ENCODE measurements at places on chromosomes 4 and X.

GRCh38 chr4:42453612-42454011 is 56.3 kb downstream of the SHISA3 start:
- no peak for DNase-seq

GRCh38 chrX:13257223-13258051 is 62.4 kb downstream of the ATXN3L start:
- DNase-seq, result no peak

DNA sequence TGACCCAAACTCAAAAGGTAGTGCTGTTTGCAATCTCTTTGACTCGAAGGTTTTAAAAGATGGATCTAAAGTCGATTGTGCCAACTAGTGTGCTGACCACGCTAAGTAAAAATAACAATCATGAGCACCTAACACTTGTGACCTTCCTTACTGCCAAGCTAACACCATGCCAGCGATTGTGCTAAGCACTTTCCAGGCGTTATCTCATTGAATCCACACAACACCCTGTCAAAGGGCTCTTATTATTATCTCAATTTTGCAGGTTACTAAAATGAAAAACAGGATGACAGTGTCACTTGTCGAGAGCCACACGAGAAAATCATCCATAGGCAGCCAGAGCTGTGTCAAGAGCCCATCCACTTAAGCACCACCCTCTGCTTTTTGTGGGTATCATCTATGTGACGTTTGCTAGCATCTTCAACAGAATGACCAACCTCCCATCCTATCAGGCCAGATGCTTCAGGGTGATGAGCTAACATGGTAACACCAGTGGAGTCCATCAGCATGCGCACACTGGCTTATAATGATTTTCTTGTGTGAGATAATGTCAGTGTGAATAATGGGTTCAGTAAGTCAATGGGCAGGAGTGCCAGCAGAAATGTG is 893 bp upstream of the GAB3 start:
- no peak for DNase-seq

DNA sequence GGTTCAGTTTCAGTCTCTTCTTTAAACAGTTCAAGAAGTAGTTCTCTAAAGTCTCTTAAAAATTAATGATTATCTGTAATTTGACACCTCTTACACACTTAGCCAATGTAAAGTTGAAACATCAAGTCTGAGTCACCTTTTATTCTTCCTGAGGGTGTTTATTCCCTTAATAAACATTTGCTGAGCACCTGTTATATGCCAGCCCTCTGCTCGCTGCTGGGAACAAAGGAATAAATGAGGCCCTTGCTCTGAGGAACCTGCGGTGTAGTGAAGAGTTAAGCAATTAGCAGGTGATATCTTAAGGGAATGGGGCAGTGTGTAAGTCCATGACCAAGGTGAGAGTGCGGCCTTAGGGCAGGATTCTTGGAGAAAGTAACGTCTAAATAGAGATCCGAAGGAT is 5.2 kb upstream of the NDNF start:
- DNase-seq, result no peak

GRCh38 chr4:13641084-13641483 is 13.6 kb upstream of the BOD1L1 start:
- no peak for DNase-seq

GRCh38 chr4:163110442-163110841 is 56.2 kb downstream of the NAF1 start:
- DNase-seq, result no peak

DNA sequence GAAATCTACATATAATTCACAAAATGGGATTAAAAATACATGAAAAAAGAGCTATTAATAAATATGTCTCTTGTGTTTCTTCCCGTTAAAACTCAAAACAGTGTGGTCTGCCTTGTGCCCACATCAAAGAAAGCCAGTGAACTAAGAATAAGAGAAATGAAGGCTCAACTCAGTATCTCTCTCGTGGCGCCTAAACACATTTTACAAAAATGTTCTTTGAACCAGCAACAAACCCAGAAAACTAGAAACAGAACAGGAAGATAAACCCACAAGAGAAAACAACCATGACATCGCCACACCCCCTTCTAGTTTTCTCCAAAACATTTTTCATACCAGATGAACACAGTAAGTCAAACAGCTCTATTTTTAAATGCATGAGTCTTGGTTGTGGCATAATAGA is 130.1 kb downstream of the DCHS2 start:
- DNase-seq, result no peak

- DNase-seq, result no peak
These were observed 40.2 kb downstream of the ADH7 start for GRCh38 chr4:99394896-99395295.

- DNase-seq, result no peak
These were observed 28.2 kb downstream of the NELFA start for GRCh38 chr4:1980561-1981041.

- no peak for DNase-seq
These were observed 55.2 kb downstream of the AREG start for GRCh38 chr4:74499986-74500781.

DNA sequence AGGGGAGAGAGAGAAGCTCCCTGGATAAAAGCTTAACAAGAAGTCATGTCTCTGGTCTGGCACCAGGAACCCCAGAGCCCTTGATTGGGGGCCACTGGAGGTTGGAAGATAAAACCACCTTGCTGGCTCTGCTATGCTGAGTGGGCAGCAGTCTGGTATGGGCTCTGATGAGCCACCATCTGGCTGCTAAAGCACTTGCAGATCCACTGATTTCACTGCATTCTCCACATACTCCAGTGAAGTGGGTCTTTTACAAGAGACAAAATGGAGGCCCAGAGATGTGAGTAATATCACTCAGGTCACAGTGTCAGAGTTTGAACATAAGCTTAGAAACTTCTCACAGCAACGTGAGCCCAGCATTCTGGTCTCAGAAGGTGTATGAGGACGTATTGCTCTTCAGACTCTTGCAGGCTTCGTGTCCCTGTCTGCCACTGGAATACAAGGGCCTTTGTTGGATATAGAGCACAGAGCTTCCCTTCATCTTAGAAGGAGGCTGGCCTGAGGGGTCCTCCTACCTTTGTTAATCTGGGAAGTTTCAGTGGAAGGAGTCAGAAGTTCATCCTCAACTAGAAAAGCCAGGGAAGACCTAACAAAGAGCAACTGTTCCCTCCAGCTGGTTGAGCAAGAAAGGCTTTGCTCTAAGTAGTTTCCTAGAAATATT is 11.8 kb downstream of the CLDN2 start:
- no peak for DNase-seq

DNA sequence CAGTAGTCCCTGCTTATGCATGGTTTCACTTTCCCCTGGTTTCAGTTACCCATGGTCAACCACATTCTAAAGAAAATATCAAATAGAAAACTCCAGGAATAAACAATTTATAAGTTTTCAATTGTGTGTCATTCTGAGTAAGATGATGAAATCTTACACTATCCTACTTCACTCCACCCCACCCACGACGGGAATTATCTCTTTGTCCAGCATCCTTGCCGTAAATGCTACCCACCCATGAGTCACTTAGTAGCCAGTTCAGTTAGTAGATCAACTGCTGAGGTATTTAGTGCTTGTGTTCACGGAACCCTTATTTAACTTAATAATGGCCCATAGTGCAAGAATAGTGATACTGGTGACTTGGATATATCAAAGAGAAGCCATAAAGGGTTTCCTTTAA is 91.4 kb downstream of the KLHL13 start:
- DNase-seq, result no peak

- no peak for DNase-seq
These were observed 672 bp upstream of the C1QTNF7 start for GRCh38 chr4:15427161-15427560.

- DNase-seq, result no peak
These were observed 6.9 kb downstream of the G3BP2 start for GRCh38 chr4:75666299-75666698.

DNA sequence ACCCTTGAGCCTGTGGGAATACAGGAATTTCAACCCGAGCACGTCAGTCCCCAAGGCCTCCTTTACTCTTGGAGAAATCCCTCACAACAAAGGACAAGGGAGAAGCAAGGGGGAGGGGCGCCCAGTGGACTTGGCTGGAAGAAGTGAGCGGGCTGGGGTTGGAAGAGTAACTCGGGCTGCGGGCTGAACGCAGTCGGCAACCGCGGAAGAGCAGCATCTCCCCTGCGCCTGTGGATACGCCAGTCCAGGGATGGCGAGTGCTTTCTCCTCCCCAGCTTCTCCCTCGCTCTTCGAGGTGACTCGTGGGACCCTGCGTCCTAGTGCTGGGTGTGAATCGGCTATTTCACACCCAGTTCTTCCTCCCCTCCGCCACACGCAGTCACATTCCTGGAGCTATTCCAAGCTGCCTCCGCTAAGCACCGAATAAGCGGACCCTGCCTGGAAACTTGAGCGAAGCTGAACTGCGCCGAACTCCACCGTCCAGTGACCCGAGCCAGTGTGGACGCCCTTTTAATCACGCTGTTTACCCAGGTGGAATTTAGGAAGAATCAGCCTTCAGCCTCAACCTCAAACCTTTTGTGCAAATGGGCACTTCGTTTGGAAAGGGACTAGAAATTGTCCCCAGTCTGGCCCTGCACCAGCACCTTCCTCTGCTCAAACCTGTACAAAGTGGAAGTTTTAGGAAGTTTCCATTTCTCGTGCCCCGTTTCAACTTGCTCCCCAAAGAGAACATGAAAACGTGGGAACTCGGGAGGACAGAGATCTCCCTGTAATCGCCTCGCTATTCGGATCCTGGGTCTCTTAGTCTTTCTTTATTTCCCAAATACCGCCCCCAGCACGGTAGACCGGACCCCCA is 64.3 kb upstream of the WDR17 start:
- DNase-seq, result peak; percentile 28

DNA sequence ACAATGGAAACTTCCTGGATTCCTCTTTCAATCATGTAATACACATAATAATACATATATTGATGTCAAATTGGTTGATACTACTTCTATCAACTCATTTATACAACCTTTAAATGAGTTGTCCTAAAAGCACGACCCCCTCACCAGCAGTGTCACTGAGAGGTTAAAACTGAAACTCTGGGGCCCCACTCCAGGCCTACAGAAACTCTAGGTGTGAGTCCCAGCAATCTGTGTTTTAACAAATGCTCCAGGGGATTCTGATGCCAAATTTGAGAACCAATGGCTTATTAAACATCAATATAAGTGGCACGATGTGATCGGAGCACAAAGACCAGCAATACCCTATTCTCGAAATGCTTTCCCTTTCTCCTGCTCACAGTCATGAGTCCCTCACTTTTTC is 47.9 kb downstream of the ATP8A1 start:
- no peak for DNase-seq

DNA sequence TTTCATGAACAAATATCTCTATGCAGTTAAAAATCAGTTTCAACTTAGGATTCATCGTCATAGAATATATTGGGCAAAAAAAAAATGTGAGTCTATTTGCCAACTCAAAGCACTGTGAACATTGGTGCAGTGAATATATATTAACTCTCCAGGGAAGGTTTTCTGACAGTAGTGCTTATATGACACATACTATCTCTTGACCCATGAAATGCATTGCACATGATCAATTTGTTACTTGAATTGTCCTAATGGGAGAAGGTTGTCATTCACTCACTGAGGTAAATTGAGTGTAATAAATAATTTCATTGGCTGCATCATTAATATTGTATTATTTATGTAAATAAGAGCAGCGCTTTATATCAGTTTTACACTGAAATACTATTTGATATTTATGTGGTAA is 2458.5 kb downstream of the ARAP2 start:
- DNase-seq, result no peak

DNA sequence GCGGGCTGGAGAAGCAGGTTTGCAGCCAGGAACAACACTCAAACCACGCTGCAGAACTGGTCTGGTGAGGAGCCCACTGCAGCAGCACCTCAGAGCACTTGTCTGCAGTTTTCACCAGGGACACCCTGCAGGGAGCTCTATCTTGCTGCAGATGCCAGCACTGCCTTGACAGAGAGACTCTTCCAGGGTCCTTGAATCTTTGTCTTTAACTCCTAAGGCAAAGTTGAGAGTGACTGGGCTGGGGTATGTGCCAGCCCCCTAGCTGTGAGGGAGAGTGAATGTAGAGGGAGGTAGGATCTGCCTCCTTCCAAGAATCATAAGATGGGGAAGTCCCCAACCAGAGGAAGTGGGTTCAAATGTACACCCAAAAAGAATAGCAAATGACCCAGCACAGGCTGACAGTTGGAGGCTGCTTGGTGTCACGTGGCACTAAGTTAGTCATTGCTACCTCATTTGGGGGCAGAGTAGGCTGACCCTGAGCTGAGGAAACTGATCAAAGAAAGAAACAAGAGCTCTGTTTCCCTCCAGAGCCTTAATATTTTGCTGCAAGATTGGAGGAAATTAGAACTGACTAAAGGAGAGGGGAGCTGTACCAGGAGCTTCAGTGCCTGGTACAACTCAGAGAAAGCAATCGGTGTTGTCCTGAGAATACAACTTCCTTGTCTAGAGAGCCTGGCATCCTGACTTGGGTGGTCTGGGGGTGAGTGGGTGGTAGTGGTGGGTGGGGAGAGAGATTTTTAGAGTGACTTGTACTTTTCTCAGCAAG is 28.2 kb upstream of the HUWE1 start:
- DNase-seq, result no peak

GRCh38 chr4:13471400-13471799 is 12.7 kb downstream of the RAB28 start:
- DNase-seq, result no peak

GRCh38 chrX:118348186-118348810 is 2.4 kb downstream of the WDR44 start:
- no peak for DNase-seq

DNA sequence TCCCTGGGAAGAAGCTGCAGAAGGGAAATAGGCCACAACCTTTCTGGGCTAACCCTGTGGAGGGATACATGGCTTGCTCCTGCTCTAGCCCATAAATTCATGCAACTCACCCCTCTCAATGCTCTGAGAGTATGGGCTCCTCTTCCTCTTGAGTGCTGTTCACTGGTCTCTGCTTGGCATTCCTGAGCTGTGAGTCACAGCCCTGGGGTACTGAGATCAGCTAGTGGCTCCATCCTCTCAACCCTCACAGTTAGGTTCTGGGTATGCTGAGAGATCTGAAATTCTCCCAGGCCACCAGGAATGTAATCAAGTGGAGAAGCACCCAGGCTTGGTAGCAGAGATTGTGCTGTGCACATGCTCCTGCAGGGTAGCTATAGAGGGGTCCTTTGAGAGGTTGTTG is 60.6 kb upstream of the SPANXN2 start:
- DNase-seq, result no peak

- DNase-seq, result no peak
These were observed 377.8 kb downstream of the PCDH7 start for GRCh38 chr4:31097999-31098398.

GRCh38 chrX:140733766-140734342 is 24.3 kb downstream of the LINC00632 start:
- DNase-seq, result peak; percentile 63

All from cerebellar cortex (tissue), 1 donor.